NK-92 treated with Interleukin-12 subunit alpha and Interleukin-12 subunit beta, amount 100 ng/mL, for 24 hours (cell line): ENCODE measurements at places on chromosomes 4 and X.

DNA sequence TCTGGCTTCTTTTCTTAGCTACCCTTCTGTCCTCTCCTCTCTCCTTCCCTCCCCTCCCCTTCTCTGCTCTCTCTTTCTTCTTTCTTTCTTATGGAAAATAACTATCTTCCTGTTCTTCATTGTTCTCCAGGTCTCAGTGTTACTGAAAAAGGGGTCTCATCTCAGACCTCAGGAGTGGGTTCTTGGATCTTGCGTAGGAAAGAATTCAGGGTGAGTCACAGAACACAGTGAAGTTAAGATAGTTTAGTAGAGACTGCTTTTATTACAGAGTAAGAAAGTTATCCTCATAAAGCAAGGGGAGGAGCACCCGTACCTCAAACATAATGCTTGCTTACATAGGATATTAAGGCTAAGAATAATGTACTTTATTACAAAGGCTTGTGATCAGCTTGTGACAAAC lies 31.8 kb upstream of the CWH43 start:
- no peak for DNase-seq

DNA sequence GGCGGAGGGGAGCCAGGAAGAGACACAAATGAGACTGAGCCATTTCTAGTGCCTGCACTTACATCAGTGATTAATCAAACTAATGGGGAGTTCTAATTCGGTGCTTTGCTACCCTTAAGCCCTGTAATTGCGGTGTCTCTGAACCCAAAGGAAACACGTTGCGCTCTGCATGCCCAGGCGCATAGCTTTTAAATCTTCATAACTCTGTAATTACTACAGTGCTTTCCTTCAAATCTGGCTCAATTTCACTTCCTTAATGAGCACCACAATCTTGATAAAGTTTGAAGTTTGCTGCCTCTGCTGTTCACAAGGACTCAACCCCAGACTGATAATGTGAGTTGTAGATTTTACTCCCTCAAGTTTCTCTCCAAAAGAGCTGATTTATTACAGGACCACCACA lies 5.7 kb upstream of the NHS start:
- DNase-seq, result no peak

DNA sequence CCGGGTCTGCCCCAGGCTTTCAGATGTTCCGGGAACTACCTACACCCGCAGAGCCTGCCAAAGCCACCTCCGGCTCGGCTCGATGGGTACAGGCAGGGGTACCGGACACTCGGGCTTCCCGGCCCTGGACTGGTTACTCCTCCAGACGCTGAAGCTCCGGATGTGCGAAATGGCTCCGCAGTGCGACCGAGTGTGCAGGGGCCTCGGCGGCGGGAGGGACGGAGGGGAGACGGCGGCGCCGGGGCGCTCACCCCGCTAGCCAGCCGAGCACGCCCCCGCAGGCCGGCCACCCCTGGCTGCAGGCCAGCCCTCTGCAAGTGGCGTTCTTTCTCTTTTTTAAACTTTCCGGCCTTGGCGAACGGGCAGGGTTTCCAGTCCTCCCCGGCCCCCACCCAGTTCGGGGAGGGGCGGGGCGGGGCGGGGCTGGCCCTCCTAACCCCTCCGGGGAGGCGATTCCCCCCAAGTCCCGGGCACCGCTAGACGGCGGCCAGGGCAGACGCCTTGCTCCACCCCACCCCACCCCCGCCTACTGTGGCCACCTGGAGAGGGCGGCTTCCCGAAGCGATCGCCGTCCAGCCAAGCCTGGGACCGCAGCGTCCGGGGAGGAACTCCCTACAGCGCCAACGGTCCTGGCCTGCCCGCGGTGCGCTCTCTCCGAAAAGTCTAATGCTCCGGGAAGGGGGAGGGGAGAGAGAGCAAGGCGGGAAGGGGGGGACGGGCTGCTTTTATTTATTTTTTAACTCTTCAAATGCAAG lies 7.5 kb downstream of the BCOR start:
- DNase-seq, result no peak

DNA sequence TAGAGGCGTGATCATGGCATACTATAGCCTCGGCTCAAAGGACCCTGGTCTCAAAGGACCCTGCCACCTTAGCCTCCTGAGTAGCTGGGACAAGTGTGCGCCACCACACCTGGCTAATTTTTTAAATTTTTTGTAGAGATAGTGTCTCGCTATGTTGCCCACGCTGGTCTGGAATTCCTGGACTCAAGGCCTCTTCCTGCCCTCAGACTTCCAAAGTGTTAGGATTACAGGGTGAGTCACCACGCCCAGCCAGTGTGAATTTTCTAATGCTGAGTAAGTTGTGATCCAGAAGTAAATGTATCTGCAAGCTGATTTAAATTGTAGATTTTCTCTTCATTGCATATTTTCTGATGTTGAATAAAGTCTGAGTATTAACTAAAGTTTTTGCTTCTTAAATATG lies 2.6 kb upstream of the ZNF674 start:
- DNase-seq, result no peak

DNA sequence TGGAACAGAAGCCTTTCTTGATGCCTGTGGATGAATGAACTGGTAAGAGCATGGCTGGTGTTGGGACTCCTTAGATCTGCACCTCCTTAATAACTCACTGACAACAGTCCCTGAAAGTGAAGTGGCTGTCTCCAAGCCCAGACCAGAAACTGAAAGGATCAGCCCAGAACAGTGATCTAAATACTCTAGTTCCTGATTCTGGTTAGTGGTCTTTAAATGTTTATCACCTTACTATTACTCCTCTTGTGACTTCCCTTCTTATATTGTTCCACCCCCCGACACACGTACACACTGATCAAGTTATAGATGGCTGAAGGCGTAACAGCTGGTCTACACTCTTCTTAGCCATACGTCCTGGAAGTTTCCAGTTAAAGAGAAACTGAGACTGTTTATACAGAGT lies 33.8 kb upstream of the ARMCX2 start:
- no peak for DNase-seq

DNA sequence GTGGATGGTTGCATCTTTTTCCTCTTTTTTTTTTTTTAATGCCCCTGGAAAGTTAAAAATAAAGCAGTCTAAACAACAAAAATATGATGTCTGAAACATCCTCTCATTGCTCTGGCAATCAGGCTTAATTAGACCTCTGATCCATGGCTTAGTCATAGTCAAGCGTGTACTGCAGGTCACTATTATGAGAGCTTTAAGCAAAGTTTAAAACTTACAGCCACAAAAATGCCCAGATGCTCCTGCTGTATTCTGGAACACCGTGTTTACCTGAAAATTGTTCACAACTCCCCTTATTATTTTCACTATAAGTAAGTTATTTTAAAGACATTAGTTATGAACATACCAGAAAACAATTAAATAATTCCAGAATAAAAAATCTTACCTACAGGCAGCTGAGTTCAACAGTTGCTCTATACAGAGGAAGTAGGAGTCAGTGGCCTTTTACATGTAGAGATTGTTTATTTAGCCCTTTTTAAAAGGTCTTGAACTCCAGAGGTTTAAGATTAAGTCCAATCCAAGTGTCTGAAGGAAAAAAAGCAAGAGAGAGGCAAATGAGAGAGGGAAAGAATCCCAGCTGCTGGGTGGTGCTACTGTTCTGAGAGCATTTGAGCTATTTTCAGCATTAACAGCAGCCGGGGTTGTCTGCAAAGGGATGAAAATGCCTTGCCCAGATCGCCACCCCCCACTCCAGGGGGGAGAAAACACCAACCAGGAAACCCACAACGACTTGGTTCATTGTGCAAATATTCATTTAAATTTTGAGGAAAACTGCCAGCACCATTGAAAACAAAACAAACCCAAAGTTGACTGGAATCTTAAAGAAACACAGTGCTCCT lies 36.9 kb downstream of the SORBS2 start:
- no peak for DNase-seq

DNA sequence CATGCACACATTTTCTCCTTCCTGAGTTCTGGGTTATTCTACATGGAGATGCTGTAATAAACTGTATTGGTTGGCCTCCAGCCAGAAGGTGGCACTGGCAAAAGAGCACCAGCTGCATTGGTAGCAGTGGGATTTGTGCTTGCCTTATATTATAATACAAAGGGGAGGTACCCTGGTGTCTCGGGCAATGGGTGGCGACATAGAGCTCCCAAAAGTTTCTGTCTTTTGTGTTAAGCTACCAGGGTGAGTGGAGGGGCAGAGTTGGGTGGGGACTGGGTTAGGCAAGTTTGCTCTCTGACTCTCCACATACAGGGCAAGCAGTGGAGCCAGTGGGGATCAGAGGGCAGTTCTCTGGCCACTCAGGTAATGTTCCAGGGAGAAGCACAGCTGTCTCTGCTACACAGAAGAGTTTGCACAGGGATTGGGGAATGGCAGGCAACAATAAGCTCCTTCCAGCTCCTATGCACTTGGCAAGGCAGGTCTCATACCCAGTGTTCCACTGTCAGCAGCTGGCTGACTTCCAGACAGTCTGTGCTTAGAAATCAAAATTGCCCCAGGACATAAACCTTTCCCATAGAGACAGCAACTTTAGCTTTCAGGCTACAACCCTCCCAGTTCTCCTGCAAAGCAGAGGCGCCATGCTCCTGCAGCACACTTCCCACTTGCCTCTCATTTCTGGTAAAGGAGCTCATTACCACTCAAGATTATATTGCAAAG lies 463.9 kb upstream of the PCDH7 start:
- no peak for DNase-seq
